ENCODE measurements at places on chromosomes 1 and 21. TPM values are rescaled to one million over a fixed set of nuclear protein-coding genes. Genes with fewer than 3 reads are reported as not detected.

TSPAN1 gene
- total RNA-seq = 4.5 TPM

ZC3H12A gene
- 3.0 TPM for total RNA-seq

DEGS1 gene
- 13.5 TPM for total RNA-seq

HSD3B2 gene
- not detected for total RNA-seq

HFM1 gene
- total RNA-seq = 9.0 TPM

ATP5PF gene
- total RNA-seq = 138 TPM

SMG5 gene
- 114 TPM for total RNA-seq

CFAP74 gene
- 0.93 TPM for total RNA-seq

KLF17 gene
- not detected for total RNA-seq

DISP3 gene
- total RNA-seq = 6.2 TPM

CADM3 gene
- 7.1 TPM for total RNA-seq

CAPN8 gene
- total RNA-seq = 2.2 TPM

PRAMEF20 gene
- not detected for total RNA-seq

KMO gene
- total RNA-seq = not detected

DHX9 gene
- total RNA-seq = 289 TPM

NUDT4B gene
- 0.78 TPM for total RNA-seq

NHLH1 gene
- total RNA-seq = 0.96 TPM

CTNNBIP1 gene
- total RNA-seq = 74.9 TPM

PALMD gene
- 7.3 TPM for total RNA-seq

AGT gene
- 12.5 TPM for total RNA-seq

PLA2G2D gene
- total RNA-seq = not detected

C1orf115 gene
- 9.8 TPM for total RNA-seq

G0S2 gene
- total RNA-seq = 0.60 TPM

PEF1 gene
- 39.1 TPM for total RNA-seq

MAB21L3 gene
- total RNA-seq = not detected

TPR gene
- total RNA-seq = 134 TPM

FAM3B gene
- total RNA-seq = 10.1 TPM

CLCA1 gene
- not detected for total RNA-seq

EPHA8 gene
- 0.24 TPM for total RNA-seq

RUNX3 gene
- 0.07 TPM for total RNA-seq

STIL gene
- total RNA-seq = 14.8 TPM

OR2T11 gene
- total RNA-seq = not detected

VHLL gene
- not detected for total RNA-seq

CRP gene
- not detected for total RNA-seq

C1orf94 gene
- total RNA-seq = not detected

AIM2 gene
- total RNA-seq = 2.1 TPM

LHX8 gene
- not detected for total RNA-seq

CHTOP gene
- total RNA-seq = 128 TPM

All from progenitor cell of endocrine pancreas (in vitro differentiated cells).